Germinal center (tissue), 1 donor: ENCODE measurements at places on chromosomes 6 and 20.
A peak's percentile ranks its signal among the peaks of the same experiment; 100 is the strongest.

DNA sequence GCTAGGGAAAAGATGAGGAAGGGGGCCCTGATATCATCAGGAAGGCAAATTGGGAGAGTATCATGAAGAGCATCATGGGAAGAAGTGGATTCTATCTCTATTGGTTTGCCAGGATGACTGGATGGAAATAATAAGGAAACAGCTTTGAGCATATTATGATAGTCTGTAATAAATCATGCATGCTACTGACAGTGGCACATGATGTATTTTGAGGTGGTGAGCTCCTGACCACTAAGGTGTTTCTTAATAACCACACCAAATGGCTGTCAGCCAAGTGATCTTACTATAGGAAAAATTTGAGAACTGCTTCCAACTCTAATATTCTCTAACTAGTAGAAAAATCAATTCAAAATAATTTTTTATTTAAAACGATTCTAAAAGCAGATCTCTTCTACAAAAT, 548.4 kb upstream of the JAG1 start:
- no peak for DNase-seq

GRCh38 chr6:130560231-130560630, 194.4 kb downstream of the TMEM200A start:
- no peak for DNase-seq

GRCh38 chr20:2149507-2149906, 47.9 kb downstream of the STK35 start:
- no peak for DNase-seq

DNA sequence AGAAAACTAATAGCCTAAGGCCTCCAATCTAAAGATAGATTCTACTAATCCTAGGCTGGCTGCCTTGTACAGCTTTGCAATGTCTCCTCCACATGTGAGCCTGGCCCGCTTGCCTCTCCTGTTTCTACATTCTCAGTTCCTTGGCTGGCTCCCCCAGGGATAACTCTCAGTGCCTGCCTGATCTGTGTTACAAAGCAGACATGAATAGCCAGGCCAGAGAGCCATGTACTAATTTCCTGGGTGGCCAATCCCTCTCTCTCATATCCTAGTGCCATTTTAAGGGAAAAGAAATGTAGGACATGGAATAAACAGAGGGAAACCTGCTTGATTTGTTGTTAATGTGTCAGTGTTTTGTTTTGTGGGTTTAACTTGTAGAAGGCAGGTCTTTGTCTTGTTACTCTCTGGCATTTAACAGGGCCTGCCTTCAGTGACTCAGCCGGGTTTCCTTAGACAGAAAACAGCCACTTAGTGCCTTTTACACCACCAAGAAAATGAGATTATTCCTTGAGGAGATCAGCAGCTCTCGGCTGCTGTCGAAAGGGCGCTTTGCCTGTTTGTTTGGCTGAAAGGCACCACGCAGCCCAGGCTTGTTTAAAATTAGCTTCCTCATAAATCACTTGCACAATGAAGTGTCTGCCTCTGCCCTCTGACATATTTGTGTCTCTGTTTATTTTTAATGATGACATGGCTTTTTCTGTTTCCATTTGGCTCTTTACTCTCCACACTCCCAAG, 702.7 kb downstream of the MAFB start:
- DNase-seq = no peak

DNA sequence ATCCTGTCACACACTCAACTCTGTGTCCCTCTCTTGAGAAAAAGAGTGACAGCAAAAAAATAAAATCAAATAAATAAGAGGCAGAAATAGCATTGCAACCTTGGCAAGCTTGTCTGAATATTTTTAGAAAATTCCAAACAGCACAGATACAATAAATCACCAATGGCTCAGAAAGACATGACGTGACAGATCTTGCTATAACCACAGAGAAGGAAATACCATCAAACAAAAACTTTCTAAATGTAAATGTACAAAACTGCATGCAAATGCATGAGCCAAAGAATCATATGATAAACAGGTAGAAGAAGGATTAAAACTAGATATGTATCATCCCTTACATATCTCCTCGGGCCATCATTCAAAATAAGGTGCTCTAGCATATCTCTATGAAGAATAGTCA, 549.2 kb upstream of the NOX3 start:
- DNase-seq = no peak

- DNase-seq = peak; percentile 18
These were observed 34.6 kb downstream of the FBXO5 start for GRCh38 chr6:152948150-152948768.

- peak; percentile 65 for DNase-seq
These were observed 55.4 kb downstream of the RAB44 start for GRCh38 chr6:36752886-36753506.

DNA sequence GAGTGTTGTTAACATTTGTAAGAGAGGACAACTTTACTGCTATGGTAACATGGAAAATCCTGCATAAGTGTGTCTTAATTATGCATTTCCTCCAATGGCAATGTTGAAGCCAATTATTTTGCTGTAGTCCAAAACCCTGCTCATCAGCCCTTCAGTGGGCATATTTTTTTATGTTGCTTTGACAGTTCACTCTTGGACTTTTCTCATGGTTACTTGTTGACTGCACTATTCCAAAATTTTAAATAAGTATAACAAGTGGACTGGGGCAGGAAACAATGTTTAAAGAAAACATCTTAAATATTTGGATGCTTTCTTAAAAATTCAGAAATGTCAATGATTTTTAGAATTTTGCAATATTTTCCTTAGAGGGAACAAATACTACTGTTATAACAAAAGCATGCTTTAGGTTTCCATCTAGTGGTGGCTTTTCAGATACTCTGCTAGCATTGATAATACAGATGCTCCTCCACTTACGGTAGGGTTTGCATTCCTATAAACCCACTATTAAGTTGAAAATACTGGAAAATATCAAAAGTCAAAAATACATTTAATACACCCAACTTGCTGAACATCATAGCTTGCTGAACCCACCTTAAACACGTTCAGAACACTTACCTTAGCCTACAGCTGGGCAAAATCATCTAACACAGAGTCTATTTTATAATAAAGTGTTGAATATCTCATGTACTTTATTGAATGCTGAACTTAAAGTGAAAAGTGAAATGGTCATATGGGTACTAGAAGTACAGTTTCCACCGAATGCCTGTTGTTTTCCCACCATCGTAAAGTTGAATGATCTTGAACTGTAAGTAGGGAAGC, 86.4 kb downstream of the ADGRG6 start:
- no peak for DNase-seq

DNA sequence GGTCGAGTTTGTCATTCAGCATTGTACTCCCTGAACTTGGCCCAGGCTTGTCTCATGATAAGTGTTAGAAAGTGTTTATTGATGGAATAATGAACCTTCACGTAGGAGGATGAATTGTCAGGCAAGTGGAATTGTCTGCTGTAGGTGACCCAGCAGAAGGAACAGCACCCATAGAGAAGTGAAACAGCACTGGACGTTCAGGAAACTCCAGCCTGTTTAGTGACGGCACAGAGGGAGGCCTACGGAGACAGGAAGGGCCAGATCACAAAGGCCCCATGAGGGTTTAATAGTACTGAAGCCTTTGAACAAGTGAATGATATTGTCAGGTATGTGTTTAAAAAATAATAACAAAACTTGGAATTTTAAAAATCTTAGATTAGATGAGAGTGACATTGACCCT, 2.9 kb downstream of the STX11 start:
- no peak for DNase-seq

- peak; percentile 19 for DNase-seq
These were observed 238.8 kb upstream of the SLC35B3 start for GRCh38 chr6:8674126-8674525.

DNA sequence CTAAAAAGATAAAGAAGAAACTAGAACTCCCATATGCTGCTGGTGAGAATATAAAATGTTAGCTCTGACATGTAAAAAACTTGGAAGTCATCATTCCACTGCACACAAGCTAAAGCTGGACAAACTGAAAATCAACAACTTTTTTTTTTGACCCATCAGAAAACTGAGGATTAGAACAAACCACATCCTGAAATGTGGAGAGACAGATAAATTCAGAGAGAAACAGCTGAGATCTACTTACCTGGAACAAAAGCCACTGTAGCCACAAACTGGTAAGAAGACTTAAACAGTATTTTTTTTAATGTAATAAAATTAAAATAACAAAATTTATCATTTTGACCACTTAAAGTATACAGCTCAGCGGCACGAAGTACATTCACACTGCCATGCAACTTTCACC, 408.5 kb upstream of the RGS17 start:
- no peak for DNase-seq

GRCh38 chr6:33694401-33694931, 17.0 kb downstream of the UQCC2 start:
- no peak for DNase-seq

DNA sequence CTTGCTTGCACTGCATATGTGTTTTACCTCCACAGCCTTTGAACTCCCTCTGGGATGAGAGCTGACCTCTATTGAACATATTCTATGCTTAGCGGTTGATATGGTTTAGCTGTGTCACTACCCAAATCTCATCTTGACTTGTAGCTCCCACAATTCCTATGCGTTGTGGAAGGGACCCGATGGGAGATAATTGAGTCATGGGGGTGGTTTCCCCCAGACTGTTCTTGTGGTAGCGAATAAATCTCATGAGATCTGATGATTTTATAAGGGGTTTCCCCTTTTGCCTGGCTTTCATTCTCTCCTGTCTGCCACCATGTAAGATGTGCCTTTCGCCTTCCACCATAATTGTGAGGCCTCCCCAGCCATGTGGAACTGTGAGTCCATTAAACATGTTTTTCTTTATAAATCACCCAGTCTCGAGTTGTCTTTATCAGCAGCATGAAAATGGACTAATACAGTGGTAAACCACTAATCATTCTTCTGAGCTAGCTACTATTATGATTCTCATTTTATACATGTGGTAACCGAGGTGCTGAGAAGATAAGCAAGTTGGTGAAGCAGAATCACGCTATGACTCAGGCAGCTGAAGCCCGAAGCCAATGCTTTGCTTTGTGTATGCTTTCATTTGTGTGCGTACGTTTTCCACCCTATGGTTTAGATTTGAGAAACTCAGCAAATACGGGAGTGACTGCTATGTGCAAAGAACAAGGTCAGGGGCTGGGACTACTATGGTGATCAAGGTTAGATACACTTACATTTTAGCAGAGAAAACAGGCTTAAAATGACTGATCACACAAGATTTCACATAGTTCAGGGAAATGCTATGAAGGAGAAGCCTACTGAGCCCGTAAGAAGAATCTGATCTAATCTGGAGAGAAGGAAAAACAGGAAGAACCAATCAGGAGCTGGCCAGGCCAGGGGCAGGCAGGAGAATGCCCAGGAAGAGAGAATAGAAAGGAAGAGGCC, 363.5 kb downstream of the ESR1 start:
- no peak for DNase-seq

DNA sequence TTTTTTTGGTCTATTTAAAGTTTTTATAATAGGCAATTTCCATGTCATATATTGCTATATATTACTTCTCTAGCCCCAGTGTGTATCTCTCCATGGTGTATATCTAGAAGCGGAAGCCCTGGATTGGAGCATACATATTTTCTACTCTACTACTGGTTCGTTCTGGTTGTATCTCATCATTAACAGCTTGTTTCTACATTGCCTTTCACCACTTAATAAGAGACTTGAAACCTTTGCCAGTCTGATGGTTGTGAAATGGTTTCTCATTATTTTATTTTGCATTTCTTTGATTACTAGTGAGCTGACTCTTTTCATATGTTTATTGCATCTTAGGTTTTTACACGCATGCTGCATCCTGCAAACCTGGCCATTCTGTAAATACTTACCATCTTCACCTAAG, 3.6 kb downstream of the DSTN start:
- no peak for DNase-seq

DNA sequence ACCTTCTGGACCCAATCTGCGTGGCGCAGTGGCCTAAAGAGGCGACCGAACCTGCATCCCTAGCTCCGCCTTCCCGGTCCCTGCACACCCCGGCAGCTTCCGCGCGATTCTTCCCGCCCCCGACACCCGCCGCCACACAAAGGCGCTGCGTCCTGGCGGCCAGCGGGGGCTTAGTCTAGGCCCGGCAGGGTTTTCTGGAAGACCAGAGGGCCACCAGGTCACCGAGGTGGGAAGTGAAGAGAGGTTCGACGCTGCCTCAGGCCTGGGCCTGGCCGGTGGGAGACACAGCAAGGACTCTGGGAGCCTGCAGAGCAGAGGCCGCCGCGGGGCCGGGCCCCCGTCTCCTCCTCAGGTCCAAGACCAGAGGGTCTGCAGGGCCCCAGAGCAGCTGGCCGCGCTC, 154.9 kb downstream of the OR2B2 start:
- DNase-seq = peak; percentile 30

- no peak for DNase-seq
These were observed 331.3 kb downstream of the KIF16B start for GRCh38 chr20:16241911-16242310.

DNA sequence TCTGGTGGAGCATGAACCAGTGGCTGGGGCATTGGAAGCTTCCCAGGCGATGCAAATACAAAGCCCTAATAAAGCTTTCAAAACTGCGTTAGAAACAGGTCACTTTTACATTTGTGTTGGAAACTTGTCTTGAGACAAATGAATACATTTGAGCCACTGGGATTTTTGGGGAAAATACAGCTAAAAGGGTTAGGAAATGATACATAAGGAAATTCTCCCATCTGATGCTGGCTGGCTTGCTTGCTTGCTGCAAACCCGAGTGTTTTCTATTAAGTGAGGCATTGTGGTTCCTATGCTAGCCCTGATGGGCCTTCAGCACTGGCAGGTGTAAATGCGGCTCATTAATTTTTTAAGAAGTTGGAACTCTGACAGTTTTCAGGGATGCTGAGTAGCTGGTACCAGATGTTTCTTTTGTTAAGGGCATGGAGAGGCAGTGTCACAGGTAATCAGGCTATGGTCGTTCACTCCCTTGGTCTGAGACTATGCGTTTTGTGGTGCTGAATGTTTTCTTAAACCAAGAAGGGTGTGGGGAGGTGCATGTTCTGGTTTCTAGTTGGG, 35.2 kb downstream of the RREB1 start:
- no peak for DNase-seq
